ENCODE measurements at places on chromosomes 7 and 10.
A peak's percentile ranks its signal among the peaks of the same experiment; 100 is the strongest.

- DNase-seq: no peak
Observed at GRCh38 chr7:159027056-159027788, 117.4 kb downstream of the VIPR2 start.

GRCh38 chr7:49812534-49812933, 39.1 kb downstream of the VWC2 start:
- DNase-seq: no peak

GRCh38 chr10:74824900-74825370, 1.5 kb upstream of the KAT6B start:
- peak; percentile 45 for DNase-seq

DNA sequence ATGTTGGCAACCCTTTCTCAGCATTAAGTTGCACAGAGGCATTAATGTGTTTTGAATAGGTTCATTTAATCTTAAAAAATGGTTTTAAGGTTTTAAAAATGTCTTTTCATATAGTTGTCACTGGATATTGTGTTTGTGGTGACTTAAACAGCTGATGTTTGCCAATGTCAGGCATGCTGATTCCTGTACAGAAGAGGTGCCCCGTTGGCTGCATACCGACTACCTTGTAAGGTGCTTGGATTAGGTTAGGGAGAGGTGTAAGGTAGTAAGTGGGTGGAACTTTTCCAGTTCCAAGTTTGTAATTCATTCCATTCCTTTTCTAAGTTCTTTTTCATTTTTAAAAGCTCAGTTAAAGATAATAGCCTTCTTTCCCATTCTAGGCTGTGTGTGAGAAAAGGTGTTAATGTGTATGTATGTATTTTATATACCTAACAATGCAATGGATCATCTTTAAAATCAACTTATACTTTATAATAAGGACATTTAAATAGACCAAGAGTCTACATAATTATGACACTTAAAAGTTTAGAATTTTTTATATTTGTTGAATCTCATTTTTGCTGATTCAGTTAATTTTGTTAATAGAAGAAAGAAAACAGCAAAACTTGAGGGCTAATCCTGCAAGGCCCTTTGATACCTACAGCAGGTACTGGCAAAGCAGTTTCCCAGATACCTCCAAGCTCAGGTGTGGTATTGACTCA, 155.2 kb downstream of the LCOR start:
- DNase-seq: no peak

DNA sequence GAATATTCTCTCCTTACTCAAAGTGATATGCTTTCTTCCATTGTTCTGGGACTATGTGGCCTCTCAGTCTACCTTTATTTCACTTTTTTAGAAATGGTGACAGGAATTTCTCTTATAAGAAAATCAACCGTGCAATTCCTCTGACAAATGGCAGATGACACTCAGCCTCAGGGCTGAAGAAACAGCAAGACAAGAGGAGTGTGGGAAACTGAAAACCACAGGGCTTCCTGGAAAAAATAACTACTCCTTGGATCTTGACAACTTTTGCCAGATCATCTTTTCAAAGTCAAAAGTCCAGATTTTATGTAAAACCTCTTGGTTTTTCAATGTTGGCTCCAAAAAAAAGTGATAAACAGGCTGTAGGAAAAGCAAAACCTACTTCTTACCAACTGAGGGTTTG, 121.5 kb downstream of the TYW1B start:
- no peak for DNase-seq

Data from CD4-positive, alpha-beta T cell treated with Interleukin-2 at 100 ng/mL for 4 hours (primary cell).